ENCODE measurements at places on chromosomes 5 and 9.

DNA sequence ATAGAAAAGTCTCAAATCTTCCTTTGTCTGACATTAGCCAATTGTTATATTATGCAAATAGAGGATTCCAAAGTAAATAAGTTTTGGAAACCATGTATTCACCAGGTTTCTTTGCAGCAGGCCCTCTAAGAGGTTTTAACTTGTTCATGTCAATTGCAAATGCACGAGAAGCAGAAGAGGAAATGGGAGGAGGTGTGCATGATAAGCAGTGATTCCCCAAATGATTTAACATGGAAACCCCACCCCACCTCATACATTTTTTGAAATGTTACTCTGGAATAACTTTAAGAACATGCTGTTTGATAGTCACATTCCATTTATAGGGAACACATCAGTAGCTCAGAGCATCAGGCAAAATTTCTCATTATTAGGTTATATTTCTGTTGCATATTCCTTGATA lies 190.7 kb downstream of the DOCK8 start:
- DNase-seq, result no peak

- DNase-seq, result no peak
Observed at GRCh38 chr9:87469793-87470465, 27.7 kb upstream of the DAPK1 start.

- no peak for DNase-seq
Observed at GRCh38 chr5:174622067-174622466, 102.3 kb upstream of the MSX2 start.

- no peak for DNase-seq
Observed at GRCh38 chr5:122385808-122386207, 73.8 kb downstream of the SNCAIP start.

- no peak for DNase-seq
Observed at GRCh38 chr5:68445257-68446069, 229.9 kb downstream of the PIK3R1 start.

DNA sequence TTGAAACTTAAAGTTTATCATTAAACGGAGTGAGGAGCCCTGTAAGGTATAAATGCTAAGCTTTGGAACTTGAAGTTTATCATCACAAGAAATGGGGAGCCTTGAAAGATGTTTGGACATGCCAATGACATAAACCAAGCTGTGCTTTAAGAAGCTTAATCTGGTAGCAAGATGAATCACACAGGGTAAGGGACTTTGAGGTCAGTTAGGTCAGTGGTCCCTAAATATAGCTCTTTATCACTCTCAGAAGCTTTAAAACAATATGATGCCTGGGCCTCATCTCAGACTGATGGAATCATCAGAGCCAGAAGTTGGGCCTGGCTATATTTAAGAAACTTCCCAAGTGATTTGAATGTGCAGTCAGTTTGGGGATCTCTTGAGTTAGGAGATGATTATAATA lies 85.7 kb downstream of the TNC start:
- DNase-seq, result no peak

GRCh38 chr9:133114886-133115603 lies 6.0 kb downstream of the RALGDS start:
- DNase-seq, result no peak

GRCh38 chr9:27634879-27635278 lies 61.6 kb upstream of the C9orf72 start:
- DNase-seq, result no peak

- no peak for DNase-seq
Observed at GRCh38 chr5:43152946-43153345, 32.2 kb downstream of the ZNF131 start.

Data from GM12891 (cell line).